ENCODE measurements at places on chromosomes 12 and 14.

DNA sequence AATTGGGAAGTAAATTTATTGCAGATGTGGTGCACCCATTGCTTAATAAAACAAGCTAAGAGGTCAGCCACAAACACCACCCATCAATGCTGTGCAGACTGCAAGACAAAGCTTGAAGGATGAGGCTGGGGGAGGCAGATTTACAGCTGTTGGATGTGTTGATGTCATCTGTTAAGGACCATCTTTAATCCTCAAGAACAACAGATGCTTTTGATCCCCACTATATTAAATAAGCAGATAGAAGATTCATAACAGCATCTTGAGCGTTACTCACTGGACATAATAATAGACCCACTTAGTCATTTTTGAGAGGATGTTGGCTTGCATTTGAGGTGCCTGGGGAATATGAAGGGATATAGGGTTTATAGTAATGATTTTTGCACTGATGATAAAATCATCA is 58.8 kb downstream of the GPR68 start:
- DNase-seq, result no peak

- peak; percentile 71 for DNase-seq
Measured at GRCh38 chr14:58898655-58899316, 261.0 kb downstream of the DACT1 start.

- DNase-seq, result no peak
Measured at GRCh38 chr14:75886636-75887348, 95.0 kb downstream of the TGFB3 start.

DNA sequence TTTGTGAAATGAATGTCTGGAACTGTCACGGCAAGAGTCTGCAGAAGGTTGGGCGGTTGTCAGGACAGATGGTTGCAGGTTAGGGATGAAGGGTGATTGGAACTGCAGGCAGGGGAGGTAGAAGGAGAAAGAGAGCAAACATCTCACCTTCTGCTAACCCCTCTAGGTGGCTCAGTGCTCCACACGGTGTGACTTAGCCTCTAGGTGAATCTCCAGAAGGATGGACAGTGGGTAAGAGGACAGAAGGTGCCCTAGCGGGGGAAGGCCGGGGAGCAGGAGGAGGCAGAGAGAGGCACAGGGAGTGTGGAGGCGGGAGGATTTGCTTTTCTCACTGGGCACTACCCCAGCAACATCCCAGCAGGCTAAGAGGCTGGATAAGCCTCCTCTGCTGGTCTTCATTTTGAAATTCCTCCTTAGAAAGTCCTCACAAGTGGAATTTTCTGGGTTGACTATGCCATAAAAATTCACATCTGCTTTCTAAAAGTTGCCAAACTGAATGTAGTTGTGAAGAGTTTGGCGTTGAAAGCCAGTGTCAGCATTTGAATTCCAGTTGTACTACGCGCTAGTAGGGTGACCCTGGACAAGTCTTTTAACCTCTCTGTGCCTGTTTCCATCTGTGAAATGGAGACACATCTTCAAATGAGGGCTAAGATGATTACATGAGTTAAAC is 10.7 kb upstream of the GPR68 start:
- no peak for DNase-seq

DNA sequence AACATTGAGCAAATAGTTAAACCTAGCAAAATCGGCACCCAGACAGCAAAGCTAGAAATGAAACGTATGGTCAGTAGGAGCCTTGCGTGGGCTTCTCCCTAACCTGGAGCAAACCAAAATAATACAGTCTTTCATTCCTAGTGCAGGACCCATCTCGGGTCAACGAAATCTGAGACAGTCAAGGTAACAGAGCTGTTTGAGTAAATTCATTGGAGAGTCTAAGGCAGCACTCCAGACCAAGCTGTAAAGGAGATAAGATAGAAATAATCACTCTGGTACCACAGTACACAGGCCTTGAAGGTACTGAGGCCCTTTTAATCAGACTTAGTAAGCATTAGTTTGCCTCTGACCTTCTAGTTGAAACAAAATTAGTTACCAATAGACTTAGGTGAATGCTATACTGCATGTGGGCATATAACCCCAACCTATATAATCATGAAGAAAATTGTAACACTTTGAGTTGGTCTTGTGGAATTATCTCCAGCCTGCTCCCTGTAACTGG is 54.4 kb upstream of the BICD1 start:
- DNase-seq, result no peak

DNA sequence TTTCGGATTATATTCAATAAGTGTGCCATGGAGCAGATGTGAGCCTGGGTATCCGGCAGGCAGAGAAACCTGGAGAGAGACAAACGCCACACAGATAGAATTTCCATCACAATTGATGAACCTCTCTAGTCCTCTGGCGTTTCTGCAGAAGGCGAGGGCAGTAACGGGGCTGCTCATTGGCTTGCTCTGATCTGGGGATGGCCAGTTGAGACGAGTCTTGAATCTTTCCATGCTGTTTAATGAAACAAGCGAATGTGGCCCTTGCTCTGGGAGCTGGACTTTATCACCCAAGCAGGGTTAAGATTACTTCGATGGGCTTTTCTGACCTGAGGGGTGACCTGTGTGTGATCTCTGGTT is 42.4 kb upstream of the CLMN start:
- DNase-seq, result no peak

GRCh38 chr12:3202734-3203446 is 125.7 kb downstream of the TSPAN9 start:
- no peak for DNase-seq

DNA sequence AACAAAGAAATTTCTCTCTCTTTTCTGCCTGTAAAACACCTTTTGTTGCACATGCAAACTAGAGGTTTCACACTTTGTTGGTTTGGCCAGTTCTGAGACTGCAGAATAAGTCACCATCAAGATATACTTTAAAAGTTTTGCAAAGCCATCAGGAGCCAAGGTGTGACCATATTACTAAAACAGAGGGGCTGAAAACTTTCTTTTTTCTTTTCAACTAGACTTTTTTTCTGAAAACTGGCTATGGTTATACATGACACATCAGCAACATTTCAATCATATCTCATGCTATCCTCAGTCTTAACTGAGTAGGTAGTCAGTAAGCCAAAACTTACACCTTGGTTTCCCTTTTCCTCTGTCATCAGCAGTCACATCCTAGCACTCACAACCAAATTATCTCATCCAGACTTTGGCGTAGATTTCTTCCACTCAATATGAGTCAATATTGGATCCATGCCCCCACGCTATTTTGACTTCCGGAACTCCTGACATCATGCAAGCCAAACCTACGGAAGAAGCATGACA is 4.1 kb upstream of the IFNG start:
- no peak for DNase-seq

DNA sequence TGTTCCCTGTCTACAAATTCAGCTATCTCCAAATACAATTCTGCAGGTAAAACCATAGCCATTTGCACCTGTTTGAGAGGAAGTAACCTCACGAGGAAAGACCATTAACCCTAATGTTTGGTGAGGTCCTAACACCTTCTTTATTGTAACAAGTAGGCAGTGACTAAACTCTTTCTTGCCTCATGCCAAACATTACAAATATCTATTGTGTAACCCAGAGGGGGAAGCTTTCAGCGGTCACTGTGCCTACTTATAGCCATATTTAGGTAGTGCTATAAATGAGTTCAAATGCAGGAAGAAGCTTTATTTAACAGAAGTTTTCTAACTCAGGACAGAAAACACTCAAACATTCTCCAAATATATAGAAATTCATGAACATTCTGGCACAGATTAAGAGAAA is 252.7 kb downstream of the LRFN5 start:
- DNase-seq, result no peak

- no peak for DNase-seq
Measured at GRCh38 chr12:69243099-69244084, 4.0 kb downstream of the CPSF6 start.

DNA sequence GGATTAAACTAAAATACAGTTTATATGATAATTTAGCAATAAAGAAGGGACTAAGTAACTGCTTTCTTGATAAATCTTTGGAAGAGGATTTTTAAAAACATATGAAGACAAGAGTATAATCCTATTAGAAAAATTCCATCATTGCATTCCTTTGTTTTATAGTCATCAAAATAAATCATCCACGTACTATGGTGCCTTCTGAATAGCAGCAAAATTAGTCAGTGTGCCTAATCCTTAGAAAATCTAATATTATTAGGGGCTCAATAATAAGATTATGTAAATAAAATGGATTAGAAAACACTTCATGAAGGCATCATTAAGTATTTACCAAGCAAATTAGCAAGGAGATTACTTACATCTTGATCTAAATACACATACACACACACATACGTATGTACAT is 102.1 kb downstream of the KCNH5 start:
- DNase-seq, result no peak

DNA sequence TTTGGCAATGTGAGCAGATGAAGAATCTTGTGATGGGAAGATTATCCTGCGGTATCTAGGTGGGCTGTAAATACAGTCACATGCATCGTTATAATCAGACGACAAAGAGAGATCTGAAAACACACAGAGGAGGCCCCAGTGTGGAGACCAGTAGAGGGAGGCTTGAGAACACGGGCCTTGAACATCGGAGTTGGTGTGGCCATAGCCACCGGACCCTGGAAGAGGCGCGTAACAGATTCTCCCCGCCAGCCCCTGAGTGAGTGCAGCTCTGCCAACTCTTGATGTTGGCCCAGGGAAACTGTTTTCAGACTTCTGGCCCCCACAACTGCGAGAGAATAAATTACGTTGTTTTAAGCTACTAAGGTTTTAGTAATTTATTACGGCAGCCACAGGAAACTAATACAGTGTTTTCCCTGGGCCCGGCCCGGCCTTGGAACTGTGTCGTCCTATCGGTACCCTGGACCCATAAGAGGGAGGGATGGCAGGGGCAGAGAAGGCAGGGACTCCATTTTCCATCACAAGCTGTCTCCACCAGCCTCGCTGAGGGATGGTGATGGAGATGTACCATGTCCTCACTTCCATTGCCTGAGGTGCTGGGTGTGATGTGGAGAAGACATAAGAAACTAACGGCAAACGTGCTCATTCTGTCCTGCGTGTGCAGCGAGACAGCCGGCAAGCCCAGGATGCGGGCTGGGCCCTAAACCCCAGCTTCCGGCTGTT is 91.6 kb downstream of the NTF3 start:
- DNase-seq, result no peak

DNA sequence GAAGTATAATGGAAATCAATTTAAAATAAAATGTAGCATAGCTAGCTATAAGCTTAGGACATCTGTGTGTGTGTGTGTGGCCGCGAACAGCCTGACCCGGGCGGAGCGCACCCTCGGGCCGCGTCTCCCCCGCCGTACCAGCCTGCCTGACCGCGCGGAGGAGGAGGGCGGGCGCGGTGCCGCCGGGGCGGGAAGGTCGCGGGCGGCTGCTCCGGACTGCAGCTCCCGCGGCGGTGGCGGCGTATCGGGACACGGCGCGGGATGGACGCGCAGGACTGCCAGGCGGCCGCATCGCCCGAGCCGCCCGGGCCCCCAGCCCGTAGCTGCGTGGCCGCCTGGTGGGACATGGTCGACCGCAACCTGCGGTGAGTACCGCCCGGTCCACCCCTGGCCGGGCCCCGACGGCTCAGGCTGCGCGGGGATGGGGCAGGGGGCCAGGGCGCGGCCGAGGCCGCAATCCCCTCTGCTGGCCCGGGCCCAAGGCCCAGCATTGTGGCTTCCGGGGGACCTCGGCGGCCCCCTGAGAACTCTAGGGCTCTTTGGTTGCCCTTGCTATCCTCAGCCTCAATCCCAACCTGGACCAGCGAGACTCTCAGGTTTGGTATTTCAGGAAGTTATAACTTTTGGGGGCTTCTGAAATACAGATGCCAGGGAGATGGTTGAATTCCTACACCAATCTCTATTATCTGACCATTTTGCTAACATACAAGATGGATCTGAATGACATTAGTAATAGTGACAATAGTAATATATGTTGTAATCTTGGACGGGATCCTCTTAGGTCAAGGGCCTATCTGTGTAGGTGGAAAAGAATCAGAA is at the start of gene ABHD12B:
TSS of gene ABHD12B (plus strand) at position 140 of the 819 bp plus-strand sequence. CDS start at position 262, 122 bp downstream.
- DNase-seq, result no peak

DNA sequence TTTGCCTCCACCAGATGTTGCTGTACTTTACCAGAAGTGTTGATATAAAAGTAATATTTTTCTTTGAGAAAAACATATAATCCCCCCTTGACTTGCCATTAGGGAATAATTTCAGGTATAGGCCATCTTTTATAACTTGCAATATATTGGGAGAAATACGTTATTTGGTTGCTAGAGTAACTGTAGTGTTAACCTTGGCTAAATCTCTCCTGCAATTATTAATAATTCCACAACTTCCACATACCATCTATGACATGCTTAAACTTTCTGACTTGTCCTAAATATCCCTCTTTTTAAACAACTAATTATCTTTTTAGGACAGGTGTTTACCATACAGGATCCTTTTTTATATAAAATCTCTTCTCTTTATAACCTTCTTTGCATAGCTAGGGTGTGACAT is 1048.2 kb downstream of the SLC16A7 start:
- DNase-seq, result no peak

DNA sequence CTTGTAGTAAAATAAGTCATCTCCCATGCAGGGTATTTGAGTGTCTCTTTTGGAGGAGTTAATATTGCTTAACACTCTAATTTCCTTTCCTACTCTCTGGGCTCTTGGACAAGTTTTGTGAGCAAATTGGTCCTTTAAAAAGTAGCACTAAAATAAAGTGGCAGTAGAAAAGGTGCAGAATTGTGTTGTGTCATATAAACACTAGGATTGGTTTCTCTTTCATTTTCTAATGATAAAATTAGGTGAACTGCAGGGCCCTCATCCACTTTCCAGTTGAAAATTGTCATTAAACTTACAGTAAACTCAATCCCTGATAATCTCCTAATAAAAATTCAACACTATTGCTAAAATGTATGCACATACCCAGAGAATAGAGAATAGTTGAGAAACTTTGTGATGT is 42.6 kb upstream of the REP15 start:
- DNase-seq, result no peak

DNA sequence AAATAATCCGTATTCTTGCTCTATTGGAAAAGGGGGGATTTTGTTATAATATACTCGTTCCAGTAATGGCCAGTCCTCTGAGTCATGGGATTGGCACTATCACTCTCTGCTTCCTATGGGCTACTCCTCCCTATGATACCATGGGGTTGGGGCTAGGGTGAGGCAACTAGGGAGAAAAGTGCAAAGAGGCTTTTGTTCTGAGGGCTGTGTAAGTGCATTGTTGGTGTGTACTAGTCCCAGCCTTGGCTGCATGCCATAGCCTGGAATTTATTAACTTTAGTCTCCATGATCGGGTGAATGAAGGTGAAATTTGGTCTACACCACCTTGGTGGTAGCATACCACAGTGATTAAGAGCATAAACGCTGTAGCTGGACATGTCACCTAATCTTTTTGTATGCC is 247.6 kb downstream of the RPAP3 start:
- no peak for DNase-seq
